Activated T-helper 1 cell treated with anti-CD3 and anti-CD28 coated beads, Interleukin-2, amount 50 U/mL, for 16 hours (primary cell): ENCODE measurements at places on chromosomes 6 and 20.

- DNase-seq, result no peak
Measured at GRCh38 chr6:110287462-110288341, 70.4 kb downstream of the METTL24 start.

DNA sequence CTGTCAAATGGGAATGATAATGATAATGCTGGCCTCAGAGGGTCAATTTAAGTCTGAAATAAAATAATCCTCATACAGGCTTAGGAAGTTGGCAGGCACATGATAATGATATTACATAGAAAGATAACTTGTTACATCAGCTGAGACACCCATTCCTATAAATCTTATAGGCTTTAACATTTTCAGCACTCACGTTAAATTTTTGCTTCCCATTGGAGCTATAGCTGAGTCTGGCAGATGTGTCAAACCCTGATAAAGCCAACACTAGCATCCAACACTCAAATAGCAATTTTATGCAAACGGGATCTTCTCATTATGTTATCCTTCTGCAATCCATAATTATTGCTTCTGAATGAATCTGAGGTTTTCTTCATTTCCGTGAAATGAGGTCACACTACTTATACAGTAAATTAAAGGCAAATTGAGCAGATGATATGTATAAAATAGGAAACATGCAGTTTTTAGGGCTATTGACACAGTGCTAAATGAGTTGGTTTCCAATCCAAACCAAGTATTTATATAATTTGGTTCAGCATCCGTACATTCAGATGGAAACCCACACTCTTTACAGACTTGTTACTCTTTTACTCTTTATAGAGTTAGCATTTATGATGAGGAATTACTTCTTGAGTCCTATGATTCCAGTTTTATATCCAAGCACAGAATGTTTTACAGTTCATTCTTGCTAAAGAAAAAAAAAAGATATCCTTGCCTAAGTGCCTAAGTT, 481.6 kb downstream of the BTBD3 start:
- DNase-seq, result no peak

GRCh38 chr6:131789219-131789618, 18.6 kb upstream of the ENPP1 start:
- DNase-seq, result no peak

GRCh38 chr6:34447910-34448309, 18.0 kb upstream of the PACSIN1 start:
- DNase-seq, result no peak

GRCh38 chr6:129882510-129883023, 21.5 kb upstream of the TMEM244 start:
- DNase-seq, result no peak

- DNase-seq, result no peak
Measured at GRCh38 chr6:133504761-133505160, 263.6 kb downstream of the EYA4 start.

GRCh38 chr6:144310765-144311164, 25.6 kb downstream of the UTRN start:
- no peak for DNase-seq

GRCh38 chr6:9233226-9233625, 797.9 kb upstream of the SLC35B3 start:
- no peak for DNase-seq

- DNase-seq, result no peak
Measured at GRCh38 chr6:15897063-15897876, 231.6 kb upstream of the MYLIP start.

DNA sequence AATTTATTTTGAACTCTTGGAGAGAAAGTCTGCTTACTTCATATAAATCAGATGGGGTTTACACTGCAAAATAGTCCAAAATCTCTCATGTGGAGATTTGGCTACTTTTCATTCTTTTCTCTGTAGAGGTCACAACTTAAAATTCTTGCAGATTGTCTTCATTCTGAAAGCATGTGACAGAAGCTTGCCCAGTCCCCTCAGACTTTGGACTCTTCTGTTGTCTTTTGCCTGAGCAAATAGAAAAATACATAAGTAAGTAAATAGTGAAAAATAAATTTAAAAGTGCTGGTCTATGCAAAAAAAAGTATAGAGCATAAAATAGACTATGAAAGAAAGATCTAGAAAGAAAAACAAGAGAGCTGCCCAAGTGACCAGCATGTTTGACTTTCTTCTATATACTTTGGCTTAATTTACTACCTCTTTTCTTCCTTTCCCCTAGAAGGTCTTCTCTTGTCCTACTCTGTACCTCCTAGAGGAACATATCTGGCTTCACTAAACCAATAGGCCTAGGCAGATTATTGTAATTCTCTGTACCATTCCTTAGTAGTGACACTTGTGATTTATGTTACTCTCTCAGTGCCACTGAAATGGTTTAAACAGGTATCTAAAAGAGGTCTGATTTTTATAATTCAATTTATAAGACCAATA, 260.9 kb downstream of the TENT5A start:
- DNase-seq, result no peak

GRCh38 chr20:10059006-10059405, 24.2 kb downstream of the ANKEF1 start:
- no peak for DNase-seq

- no peak for DNase-seq
Measured at GRCh38 chr20:54139188-54139587, 34.6 kb downstream of the CYP24A1 start.

GRCh38 chr20:20930500-20930899, 175.7 kb downstream of the LINC00237 start:
- no peak for DNase-seq

DNA sequence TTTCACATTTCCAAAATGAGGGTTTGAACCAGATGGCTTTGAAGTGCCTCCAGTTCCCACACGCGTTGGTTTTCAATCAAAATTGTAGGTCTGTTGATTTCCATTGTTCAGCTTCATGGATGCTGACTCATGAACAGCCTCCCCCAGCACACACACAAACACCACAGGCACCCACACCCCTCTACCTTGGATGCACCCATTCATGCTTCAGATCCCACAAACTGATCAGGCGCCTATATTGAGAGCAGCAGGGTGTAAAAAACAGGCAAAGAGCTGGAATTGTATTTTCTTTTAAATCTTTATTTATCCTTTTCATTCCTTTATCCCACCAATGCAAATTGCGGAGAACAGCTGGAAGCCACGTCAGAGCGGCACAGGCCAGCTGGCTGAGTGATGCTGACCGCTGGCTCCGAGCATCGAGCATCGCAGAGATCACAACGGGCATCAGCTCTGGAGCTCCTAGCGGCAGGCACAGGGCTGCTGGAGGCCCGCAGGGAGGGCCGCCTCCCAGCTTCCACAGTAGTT, 29.3 kb upstream of the TBC1D7 start:
- no peak for DNase-seq

DNA sequence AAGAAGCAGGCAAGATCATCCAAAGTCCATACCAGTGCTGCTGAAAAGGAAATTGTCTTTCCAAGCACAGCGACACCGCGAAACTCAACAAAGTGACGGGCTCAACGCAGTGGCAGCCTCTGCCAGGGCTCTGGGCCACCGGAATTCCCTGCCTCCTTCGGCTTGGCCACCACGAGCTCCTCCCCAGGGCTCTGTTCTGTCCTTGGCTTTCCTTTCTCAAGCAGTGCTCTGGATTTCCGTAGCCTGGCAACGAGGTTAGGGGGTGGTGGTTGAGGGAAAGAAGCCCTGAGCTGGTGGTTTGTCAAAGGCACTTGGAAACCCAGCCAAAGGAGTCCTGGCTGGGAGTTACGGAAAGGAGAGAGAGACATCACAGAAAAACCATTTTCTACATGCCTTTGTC, 31.2 kb downstream of the PRR18 start:
- no peak for DNase-seq

DNA sequence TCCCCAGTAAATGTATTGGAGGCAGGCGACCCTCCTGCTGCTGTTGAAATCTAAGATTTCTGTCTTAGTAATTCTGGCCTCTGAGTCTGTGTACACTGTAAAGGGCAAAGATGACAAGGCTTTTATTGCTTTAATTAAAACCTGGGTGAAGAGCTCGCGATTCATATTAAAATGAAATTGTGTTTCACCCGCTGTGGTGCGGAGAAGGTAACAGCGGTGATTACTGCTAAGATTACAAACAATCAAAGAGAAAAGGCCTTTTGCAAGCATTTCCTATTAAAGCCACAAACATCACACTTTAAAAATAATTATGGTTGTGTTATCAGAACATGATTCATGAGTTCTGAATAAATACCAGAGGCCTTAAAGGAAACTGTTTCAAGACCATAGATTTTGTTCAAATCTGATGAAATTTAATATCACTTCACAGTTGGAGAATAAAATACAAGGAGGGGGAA, 69.3 kb downstream of the TOX2 start:
- DNase-seq, result no peak

DNA sequence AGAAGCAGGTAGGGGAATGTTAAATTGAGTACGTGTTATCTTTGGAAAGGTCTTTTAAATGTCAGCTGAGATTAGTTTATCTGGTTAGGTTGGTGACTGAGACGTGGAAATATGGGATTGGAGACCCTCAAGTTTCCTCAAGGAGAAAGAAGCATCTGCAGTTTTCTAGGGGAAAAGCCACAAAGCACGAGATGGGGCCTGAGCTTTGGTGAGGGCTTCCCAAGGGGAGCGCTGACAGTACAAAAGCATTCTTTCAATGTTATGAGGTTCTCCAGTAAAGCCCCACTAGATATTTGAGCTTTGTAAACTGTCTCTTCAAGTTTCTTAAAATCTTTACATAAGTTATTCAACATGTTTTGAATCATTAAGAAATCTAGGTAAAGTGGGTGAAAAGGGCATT, 19.6 kb upstream of the HS3ST5 start:
- DNase-seq, result no peak

GRCh38 chr6:111741177-111741952, 131.9 kb downstream of the FYN start:
- DNase-seq, result no peak

GRCh38 chr6:37920667-37921066, 101.1 kb downstream of the ZFAND3 start:
- DNase-seq, result no peak

GRCh38 chr6:144415014-144415413, 129.9 kb downstream of the UTRN start:
- DNase-seq, result no peak

GRCh38 chr6:25053875-25054371, 118.2 kb upstream of the RIPOR2 start:
- DNase-seq, result no peak

DNA sequence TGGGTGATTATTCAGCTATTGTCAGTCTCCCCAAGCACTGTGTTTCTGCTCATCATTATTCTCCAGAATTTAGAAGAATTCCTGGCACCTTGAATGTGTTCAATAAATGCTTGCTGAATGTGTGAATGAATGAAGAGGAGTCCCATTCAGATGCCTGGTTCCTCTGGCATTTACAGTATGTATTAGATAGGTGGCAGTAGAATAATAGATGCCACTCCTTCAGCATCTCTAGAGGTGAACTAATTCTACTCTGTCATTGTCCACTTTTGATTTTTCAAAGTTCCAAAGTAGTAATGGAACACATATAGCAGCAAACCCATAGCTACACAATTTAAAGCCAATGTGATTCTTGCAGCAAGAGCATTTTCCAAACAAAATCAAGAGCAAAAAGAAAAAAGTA, 118.9 kb upstream of the CEP162 start:
- DNase-seq, result no peak

DNA sequence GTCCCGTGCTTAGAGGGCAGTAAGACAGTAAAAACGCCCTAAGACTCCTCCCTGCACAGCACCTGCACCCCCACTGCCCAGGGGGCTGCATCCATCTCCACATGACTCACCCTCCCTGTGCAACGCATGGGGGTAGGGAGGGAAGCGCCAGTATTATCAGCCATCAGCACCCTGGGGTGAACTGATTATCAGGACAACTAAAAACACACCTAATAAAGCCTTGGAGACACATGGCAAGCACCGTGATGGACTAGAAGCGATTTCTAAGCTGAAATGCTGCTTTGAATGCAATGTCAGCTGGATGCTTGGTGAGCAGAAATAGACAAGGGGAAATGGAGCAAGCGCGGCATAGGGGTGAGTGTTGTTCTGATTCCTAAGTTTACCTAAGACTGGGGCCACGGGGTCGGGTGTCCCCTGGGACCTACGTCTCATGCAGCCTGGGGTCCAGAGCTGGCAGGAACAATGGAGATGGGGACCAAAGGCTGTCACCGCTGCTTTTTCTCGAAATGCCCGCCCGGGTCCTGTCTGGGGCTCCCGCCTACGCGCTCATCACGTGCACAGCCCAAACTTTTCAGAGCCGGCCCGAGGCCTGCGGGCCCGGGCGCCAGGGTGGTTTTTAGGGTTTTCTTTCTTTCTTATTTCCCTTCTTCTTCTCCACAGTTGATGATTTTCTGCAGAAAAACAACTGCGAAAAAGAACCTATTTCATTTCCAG, 702 bp upstream of the TNFAIP3 start:
- DNase-seq, result no peak

DNA sequence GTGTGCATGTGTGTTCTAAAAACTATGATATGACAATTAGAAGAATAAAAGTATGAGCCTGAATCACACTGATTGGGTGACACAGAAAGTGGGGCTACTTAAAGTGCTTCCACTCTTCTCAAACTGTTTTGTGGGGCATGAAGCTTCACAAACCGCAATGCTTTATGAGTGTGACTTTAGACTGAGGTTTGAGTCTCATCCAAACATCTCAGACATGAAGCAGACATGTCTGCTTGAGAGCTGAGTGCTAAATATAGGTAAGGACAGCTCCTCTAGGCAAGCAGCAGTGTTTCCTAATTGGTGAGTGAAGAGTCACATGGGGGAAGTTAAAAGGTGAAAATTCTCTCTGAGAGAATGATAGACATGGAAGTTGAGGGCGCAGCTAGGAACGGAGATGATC, 726.9 kb upstream of the CITED2 start:
- DNase-seq, result no peak

DNA sequence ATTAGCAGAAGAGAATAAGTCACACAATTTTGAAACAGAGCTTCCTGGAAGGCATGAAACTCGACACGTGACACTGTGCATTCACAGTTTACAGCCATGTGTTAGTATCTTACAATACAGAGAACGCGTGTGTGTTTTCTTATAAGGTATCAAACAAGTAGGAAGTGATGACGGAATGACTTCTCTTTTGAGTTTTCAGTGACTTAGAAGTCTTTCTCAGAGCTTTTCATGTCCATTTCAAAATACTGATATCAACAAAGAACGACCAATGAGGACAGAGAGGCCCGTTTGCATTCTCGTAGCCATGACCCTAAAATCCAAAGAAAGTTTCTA, 36.6 kb upstream of the DUSP22 start:
- no peak for DNase-seq
